KBM-7 (cell line): ENCODE measurements at places on chromosomes 12 and 14.

DNA sequence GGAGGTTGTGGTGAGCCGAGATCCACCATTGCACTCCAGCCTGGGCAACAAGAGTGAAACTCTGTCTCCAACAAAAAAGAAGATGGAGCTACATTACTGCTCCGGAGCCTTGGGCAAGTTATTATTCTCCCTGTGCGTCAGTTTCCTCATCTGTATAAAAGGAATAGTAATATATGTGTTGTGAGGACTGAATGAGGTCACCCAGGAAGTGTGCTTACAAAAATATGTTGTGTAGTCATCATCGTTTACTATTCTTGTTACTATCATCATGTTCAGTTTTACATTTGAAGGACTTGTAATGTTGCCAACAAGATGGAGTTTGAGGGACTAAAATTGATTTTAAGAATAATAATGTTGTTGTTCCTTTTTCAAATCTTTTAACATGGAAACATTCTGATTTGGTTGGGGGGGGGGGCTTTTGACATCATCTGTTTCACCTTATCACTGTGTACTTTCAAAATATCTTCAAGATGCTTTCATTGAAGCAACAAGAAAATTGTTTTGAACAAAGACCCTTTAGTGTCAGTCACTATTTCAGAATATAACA, 156.8 kb downstream of the PDE3A start:
- DNase-seq, result no peak

DNA sequence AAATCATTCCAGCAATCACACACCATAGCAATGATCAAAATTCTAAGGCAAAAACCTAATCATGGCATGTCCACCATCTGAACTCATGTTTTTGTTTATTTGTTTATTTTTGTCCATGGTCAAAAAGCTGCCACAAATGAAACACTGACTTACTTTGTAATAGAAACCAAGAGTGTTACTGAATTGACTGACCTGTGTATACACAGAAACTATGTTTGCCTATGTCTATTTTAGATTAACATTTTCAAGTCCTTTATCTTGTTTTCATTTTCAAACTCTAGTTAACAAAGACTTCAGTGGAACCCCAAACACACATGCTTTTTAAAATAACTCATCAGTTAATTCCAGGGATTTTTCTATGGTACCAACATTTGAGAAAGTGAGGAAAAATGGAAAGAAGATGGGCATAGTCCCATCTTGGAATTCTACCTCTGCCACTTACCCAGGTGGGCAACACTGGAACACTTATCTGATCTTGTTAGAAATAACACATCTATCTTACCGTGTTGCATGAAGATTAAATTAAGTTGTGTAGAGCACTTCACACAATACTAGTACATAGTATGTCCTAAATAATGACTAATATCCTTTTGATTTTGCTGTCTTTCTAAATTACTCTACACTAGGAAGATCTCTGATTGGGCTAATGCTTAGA, 6.4 kb downstream of the LUM start:
- DNase-seq, result no peak

- no peak for DNase-seq
These were observed 2.4 kb downstream of the EAPP start for GRCh38 chr14:34536951-34537676.

GRCh38 chr14:90458536-90458935, 61.7 kb downstream of the CALM1 start:
- DNase-seq, result no peak

DNA sequence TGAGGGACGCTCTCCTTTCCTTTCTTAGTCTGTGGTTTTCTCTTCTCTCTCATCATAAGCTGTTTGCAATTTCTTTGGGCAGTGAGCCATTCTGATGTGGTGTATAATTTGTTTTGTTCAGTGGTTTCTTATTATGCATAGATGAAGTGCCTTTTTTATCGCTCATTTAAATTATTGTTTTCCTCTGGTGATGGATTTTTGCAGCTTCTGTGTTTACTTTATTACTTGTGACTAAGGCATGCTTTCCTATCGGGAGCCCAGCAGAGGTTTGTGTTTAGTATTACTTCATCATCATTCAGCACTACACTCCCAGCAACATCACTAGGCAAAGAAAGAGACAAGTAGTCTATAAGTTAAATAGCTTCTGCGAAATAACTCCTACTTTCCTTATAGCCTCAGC, 586.6 kb upstream of the NOVA1 start:
- DNase-seq, result no peak

DNA sequence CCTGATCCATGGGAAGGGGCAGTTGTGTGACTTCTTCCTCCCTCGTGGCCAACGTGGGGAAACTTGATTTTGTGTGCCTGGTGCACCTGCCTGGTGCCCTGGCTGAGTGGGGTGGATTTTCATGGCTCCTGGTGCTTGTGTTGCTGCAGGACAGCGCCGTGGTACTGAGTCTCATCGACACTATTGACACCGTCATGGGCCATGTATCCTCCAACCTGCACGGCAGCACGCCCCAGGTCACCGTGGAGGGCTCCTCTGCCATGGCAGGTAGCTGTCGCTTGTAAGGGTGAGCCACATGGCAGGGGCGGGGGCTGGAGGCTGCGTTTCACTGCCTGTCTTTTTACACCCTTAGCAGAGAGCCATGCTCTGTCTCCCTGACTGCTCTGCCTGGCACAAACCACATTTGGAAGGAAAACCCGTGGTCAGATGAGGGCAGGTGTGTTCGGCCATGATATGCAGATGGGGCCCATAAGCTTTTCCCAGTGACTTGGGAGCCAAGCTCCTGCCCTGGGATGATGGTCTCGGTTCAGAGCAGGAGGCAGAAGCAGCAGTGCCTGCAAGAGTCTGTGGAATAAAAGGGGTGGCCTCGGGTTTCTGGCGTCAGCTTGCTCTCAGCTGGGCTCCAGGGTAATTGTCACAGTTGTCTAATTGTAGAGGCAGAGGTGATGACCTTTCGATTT, 49.5 kb downstream of the ADGRD1 start:
- DNase-seq, result no peak
